A549 (cell line): ENCODE measurements at places on chromosomes 13 and 19. TPM values are rescaled to one million over a fixed set of nuclear protein-coding genes. Genes with fewer than 3 reads are reported as not detected.

The KLF5 gene
- polyA plus RNA-seq: 31.8 to 48.7 TPM (median 34.4 TPM) in 3 replicates

The PSG3 gene
- not detected in 3 replicates for polyA plus RNA-seq

The KLK7 gene
- not detected in 3 replicates for polyA plus RNA-seq

The GRK1 gene
- not detected in 3 replicates for polyA plus RNA-seq

The SLC46A3 gene
- 2.0 to 2.5 TPM (median 2.1 TPM) in 3 replicates for polyA plus RNA-seq

The DOCK6 gene
- 7.5 to 10.4 TPM (median 7.6 TPM) in 3 replicates for polyA plus RNA-seq

The TNNI3 gene
- 6.2 to 7.2 TPM (median 6.5 TPM) in 3 replicates for polyA plus RNA-seq

The KLK2 gene
- 0.14 to 0.36 TPM (median 0.21 TPM) in 3 replicates for polyA plus RNA-seq

DNA sequence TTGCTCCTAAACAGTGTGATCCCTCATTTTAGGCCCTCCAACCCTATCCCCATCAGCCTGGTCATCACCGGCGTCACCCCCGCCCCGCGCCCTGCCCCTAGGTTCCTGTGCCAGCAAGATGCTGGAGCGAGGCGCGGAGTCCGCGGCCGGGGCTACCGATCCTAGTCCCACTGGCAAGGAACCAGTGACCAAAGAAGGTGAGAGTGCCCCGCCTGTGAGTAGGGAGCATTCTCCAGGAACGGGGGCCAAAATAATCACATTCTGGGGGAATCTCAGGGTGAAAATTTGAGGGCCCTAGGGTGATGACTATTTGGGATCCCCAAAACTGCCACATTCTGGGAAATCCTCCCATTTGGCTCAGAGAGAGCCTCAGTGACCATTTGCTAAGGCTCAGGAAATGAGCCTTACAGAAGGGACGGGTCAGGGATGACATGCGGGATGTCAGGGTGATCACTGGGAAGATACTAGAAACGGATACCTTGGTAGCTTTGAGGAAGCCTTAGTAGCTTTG, 1.4 kb downstream of the ZNF575 start:
- DNase-seq: no peak

GRCh38 chr19:47093254-47093653, 20.3 kb downstream of the ZC3H4 start:
- no peak for DNase-seq

DNA sequence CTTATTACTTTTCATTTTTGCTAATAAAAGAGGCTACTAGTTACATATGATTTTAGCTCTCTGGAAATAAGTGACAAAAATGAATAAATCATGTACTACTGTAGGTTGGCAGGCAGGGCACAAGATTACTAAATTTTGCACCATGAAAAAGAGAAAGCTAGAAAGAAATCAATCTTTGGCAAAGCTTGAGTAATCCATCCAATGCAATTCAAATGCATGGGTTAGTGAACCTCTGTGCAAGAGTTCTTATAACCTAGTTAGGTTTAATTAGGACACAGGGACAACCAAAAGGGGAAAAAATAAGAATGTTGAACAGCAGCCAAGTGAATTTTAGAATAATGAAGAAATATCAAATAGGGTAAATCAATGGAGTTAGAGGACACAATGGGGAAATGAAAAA, 305.5 kb downstream of the DCT start:
- no peak for DNase-seq

GRCh38 chr13:112892426-112893206, 76.4 kb upstream of the MCF2L start:
- no peak for DNase-seq

- DNase-seq: no peak
Observed at GRCh38 chr13:71051573-71051972, 815.4 kb downstream of the DACH1 start.

DNA sequence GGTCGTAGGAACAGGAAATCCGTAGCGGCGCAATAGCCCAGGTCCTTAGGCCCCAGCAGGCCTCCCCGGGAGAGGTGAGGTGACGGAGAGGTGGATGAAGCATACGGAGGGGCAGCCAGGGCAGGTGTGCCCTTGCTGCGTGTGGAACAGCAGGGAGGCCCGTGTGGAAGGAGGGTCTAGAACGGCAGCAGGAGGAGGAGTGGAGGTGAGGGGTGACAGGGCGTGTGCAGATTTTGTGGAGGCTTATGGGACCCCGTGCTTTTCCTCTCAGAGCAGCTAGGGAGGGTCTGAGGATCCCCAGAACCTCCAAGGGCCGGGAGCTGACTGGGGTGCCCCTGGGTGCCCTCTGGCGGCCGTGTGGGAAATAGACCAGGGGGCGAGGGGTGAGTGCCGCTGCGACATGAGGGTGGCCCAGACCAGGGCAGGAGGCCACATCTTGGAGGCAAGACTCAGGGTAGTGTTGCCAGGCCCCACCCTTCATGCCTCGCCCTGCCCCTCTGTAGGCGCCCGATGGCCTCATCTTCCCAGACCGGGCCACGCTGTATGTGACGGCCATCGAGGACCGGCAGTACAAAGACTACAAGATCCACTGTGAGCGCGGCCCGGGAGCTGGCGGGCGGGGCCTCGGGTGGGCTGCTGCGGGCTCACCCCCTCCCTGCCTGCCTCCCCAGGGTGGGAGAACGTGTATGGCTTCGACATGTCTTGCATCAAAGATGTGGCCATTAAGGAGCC, 5.0 kb upstream of the ADM5 start:
- peak; percentile 75 for DNase-seq

DNA sequence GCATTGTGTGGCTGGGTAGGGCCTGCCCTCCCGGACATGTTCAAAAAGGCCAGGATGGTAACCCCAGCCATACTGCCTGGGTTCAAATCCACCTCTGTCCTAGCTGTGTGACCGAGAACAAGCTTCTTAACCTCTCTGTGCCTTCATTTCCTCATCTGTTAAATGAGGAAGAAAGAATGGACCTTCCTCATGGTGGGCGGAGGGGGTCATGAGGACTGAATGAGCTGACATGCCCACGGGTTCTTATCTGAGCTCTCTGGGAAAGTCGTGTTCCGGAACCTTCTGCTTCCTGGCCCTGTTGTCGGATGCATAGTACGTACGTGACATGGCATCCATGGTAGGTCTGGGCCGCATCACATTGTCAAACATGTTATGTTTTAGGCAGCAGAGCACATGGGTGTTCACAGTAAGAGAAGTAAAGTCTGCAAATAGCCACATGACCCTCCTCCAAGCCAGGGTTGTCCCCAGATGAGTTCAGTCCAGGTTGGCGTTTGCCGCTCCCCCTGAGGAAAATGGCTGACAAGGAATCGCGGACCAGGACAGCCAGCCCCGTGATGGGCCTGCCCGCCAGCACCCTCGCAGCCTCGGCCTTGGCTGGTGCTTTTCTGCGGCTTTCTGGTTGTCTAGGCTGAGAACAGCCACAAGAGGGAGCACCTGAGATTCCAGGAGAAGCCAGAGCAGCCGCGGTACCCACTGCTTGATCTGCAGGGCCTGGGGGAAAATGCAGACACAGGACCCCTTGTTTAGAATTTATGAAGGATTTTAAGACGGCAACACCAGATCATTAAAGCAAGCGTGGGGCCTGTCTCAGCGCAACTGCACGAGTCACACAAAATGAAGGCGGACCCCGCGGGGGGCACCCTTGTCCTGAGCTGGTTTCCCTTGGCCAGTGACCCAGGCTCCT, 2.4 kb upstream of the NTN5 start:
- peak; percentile 98 for DNase-seq

DNA sequence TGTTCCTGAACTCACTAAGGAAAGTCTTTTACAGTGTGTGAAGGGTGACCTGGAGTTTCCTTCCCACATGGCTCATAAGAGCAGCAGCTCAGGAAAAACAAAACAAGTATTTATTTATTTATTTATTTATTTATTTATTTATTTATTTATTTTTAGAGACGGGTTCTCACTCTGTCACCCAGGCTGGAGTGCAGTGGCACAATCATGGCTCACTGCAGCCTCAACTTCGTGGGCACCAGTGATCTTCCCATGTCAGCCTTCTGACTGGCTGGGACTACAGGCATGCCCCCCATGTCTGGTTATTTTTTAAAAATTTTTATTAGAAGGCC, 10.4 kb downstream of the ARL11 start:
- no peak for DNase-seq

DNA sequence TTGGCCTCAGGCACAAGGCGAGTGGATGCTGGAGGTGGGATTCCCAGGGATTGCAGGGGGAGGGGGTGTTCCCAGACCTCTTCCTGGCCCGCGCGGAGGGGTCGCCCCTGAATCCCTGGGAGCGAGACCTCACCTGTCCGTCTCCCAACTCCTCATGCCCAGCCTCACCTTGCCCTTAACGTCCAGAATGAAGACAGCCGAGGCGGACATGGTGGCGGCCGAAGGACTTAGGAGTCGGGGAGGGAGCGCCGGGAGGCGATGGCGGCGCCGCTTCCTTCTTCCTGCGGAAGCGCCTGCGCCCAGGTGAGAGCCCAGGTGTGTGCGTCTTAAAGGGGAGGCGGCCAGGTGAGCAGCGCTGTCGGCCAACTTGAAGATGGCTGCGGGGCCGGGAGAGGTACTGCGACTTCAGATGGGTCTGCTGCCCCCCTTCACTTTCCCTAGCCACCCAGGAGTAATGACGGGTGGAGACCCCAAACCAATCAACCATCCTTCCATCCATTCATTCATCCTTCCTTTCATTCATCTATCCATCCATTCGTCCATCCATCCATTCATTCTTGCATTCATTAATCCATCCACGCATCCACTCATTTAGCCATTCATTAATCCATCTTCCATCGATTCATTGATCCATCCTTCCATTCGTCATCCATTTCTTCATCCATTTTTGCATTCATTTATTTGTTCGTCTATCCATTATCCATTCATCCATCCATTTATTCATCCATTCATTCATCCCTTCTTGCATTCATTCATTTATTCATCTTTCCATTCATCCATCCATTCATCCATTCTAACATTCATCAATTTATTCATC, at the start of gene AP1M2:
Gene AP1M2, minus strand, starts transcription at position 291 of the 817 bp plus-strand sequence. Its CDS starts 81 bp downstream, at position 210.
- no peak for DNase-seq

GRCh38 chr13:67635754-67636153, 405.6 kb upstream of the PCDH9 start:
- no peak for DNase-seq

DNA sequence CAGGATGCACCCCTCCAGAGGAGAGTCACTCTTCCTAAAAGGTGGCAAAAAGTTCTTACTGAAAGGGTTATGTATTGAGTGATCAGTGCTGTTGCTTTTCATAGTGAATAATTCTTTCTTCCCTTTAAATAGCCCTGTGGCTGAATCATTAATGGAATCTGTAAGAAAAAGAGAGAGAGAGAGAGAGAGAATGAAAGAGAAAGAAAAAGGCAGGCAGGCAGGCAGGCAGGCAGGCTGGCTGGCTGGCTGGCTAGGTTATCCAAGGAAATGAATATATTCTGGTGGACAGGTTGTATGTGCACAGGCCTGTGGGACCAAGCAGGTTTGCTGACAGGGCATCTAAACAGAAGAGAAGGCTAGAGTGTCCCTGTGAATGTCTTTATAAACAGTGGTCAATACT, 100.5 kb downstream of the DLEU7 start:
- DNase-seq: no peak

DNA sequence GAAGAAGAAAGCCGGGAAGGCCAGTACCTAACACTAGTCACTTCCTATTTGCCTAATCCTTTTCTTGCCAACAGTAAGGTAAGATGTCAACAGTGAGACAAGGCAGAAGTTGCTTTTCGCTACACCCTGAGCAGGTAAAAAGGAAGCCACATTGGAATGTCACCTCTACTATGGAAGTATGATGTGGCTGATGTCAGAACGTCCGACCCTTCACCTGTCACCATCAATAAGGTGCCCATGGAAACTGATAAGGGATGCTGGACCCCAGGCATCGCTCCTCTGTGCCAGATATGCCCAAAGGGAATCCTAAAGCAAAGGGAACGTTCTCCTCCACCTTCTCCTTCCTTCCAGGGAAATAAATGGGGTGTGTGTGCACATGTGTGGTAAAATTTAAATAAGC, 34.3 kb downstream of the COL4A1 start:
- no peak for DNase-seq

DNA sequence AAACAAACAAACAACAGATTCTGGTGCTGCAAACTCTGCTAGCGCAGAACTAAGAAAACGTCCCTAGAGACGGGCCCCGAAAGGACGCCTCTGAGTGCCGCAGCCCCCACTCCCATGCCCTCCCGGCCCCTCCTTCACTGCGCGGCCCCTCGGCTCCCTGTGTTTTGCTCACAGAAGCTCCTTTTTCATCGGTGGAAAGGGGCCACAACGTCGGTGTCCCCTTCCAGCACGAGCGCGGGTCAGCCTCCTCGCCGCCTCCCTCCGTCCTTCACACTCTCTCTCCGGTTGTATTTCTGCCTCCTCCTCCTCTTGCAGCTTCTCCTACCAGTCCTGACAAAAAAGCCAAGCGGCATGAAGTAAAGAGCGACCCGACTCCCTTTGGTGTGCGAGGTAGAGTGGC, 14.8 kb upstream of the F7 start:
- DNase-seq: no peak

GRCh38 chr19:14565765-14566711, 5.8 kb downstream of the NDUFB7 start:
- DNase-seq: no peak

- no peak for DNase-seq
Observed at GRCh38 chr19:43479961-43480561, 14.7 kb upstream of the LYPD3 start.

- DNase-seq: no peak
Observed at GRCh38 chr19:19335408-19336158, 15.0 kb downstream of the MAU2 start.

DNA sequence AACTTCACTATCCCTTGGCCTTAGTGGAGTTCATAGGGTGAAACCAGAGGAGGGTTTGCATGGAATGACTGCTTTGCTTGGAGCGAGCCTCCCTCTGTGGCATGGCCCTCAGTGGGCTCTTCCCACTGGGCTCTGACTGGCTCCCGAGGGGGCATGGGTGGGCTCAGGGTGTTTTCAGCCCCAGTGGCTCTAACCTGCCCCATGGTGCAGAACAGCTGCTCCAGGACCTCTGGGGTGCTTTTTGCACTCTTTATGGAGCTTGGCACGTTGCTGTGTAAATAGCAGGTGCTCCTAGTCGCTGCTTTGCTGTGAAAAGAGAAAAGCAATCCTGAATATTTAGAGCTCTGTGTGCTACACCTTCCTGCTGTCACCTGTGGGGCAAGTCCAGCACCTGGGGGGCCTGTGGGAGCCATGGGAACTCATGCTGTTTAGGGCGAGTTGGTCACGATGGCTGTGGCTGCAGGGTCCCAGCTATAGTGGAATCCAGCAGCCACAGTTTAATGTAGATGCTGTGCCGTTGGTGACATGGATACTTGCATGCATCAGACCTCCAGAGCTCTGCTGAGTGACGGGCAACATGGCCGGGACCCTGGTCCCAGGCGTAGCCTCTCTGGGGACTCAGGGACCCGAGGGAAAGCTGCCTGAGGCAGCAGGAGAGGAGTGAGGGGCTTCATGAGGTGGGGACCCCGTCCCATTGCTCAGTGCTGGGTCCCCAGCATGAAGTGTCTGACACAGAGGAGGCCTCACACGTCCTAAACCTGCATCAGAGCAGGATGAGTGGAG, 14.3 kb upstream of the MCF2L start:
- DNase-seq: no peak

DNA sequence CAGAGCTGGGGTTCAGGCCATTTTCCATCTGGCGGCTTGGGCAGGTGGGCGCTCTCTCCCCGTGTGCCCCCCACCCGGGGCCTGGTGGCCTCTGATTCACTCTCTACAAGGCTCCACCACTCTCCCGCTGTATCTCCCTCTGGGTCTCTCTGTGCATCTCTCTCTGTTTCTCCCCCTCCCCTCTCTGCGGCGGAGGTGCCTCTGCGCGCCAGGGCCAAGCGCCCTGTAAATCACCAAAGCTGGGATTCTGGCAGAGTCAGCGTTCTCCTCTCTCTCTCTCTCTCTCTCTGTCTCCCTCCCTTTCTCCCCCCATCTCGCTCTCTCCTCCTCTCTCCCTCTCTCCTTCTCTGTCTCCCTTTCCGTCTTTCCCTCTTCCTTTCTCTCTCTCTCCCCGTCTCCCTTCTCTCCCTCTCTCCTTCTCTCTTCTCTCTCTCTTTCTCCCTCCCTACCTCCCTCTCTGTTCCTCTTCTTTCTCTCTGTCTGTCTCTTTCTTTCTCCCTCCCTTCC, 3.9 kb downstream of the NFIC start:
- no peak for DNase-seq
